Stimulated activated CD4-positive, alpha-beta T cell treated with anti-CD3 and anti-CD28 coated beads, Interleukin-12 subunit alpha, Interleukin-12 subunit beta, amount 100 ng/mL, for 4 hours (primary cell): ENCODE measurements at places on chromosomes 16 and 17.
A peak's percentile ranks its signal among the peaks of the same experiment; 100 is the strongest.

GRCh38 chr17:82113422-82113821, 15.4 kb upstream of the FASN start:
- DNase-seq = no peak

DNA sequence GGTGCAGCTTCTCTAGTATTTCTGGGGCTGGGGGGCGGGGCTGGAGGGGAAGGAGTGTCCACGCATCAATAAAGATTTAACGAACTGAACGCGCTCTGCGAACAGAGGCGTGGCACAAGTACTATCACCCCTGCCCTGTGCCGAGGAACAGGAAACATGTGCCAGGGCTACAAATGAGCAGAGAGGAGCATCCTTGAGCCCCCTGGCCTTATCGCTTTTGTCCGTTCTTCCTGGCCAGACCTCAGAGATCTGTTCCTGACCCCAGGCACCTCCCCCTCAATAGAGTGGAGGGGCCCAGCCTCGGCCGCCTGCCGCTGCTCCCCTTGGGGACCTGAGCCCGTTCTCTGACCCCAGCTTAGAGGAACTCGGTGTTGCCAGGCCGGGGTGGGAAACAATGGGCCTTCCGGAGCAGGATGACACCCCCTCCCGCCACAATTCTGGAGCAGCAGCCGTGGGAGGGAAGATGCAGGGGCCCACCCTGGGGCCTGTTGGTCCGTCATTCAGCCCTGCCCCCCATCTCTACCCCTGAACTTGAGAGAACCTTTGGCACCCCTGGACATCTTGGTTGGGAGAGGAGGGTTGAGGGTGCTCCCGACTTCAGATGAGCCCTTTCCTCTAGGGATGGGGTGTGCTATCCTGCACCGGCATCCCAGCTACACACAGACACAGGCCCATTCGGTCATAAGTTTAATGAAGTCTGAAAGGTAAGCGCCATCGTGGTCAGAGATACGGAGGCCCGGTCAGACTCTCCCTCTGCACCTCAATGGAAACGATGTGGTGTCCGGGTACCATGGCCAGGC, 1.1 kb downstream of the NAA38 start:
- DNase-seq = no peak

DNA sequence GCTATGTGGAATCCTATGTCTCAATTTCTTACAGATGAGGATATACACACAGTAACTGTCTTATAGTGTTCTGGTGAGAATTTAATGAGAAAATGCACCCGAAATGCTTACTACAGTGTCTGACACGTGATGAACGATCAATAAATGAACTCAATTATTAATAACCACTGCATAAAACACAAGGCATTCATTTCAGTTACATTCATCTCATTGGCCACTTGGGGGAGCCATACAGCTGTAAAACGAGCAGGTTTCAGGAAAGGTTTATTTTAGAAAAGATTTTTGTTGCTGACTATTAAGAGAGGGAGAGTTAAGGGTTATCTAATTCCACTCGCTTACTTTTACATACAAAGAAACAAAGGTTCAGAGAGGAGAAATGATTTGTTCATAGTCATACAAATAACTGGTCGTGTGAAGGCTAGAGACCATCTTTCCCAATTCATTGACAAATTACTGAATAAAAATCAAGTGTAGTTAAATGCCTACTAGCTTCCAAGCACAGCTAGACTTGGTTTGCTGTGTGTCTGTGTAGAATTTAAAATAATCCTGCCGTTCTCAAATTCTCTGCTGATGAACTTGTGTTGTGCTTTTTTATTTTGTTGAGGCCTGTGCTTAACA, 160.1 kb downstream of the MAP2K4 start:
- DNase-seq = no peak

DNA sequence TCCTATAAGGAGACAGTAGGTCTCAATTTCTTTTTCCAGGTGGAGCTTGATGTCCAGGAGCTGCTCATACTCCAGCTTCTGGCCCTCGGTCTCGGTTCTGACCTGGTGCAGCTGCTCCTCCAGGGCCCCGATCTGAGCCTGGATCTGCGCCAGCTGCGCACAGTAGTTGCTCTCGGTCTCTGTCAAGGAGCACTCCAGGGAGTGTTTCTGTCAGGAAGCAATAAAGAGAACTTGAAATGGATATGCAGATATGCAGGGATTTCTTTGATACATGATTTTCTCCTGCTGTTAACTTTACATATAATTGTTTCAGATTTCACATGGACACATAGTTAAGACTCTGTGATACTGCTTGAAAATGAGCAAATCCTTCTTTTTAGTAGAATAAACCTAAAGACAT, 4.7 kb downstream of the KRT25 start:
- DNase-seq = no peak

DNA sequence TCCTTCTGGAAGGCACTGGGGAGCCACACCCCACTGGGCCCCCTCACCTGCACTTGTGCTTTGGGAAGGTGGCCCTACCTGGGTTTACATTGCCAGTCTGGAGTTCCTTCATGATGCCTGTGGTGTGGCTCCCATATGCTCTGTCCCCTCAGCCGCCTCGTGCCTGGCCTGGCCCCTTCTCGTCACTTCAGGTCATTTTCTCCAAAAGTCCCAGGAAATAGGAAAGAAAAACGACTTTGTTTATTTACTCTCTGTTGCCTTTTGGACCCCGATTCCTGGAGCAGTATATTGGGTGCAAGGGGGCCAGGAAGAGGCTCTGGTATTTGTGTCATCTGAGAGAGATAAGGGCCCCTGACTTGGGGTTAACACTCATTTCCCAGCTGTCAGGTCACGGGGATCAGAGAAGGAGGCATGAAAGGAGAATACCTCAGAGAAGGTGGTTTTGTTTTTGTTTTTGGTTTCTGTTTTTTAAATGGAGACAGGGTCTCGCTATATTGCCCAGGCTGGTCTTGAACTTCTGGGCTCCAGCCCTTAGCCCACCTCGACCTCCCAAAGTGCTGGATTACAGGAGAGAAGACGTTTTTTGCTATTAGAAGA, 4.7 kb downstream of the SOCS3 start:
- DNase-seq = no peak

- DNase-seq = no peak
These were observed at the start of gene TGFB1I1 for GRCh38 chr16:31471875-31472708. TGFB1I1 (plus strand) TSS chr16:31472152; CDS start chr16:31472189, 37 bp downstream.

DNA sequence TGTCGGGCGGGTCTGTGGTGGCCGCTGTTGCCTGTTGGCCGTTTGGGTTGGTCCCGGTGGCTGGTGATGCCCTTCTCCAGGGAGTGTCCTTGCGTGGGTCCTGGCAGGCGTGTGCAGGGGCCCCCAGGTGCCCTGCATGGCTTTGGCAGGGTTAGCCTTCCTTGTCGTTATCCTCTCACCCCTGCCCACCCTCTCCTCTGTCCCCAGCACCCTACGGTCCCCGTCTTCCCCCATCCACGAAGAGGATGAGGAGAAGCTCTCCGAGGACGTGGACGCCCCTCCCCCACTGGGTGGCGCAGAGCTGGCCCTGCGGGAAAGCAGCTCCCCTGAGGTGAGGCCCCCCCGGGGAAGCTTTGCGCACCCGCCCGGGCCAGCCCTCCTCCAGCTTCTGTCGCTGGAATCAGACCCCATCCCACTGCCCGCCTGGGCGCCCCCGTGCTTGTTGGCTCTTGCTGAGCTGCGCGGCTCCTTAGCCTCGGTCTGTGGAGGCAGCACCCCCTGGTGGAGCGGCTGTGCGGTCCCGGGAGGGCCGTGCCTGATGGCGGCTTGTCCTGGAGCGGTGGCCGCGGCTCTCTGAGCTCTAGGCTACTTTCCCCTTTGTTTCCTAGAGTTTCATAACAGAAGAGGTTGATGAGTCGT, 10.6 kb upstream of the NUDT16L1 start:
- no peak for DNase-seq

GRCh38 chr16:29824589-29825144, 4.4 kb downstream of the MVP start:
- no peak for DNase-seq

DNA sequence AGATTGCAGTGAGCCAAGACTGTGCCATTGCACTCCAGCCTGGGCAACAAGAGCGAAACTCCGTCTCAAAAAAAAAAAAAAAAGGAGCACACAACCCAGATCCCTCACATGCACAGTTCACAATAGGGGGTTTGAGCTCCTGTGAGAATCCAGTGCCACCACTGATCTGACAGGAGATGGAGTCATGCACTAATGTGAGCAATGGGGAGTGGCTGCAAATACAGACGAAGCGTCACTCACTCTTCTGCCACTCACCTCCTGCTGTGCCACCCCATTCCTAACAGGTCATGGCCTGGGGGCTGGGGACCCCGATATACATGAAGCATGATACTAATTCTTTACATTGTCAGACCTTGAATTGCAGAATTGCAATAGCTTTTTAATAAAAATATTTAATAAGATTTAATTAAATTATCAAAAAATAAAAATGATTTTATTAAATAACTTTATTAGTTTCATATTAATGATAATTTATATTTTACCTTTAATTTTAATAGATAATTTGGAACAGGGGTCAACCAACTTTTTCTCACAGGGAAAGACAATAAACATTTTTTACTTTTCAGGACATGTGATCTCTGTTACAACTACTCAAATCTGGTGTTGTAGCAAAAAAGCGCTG, 171.4 kb downstream of the COPRS start:
- DNase-seq = no peak

DNA sequence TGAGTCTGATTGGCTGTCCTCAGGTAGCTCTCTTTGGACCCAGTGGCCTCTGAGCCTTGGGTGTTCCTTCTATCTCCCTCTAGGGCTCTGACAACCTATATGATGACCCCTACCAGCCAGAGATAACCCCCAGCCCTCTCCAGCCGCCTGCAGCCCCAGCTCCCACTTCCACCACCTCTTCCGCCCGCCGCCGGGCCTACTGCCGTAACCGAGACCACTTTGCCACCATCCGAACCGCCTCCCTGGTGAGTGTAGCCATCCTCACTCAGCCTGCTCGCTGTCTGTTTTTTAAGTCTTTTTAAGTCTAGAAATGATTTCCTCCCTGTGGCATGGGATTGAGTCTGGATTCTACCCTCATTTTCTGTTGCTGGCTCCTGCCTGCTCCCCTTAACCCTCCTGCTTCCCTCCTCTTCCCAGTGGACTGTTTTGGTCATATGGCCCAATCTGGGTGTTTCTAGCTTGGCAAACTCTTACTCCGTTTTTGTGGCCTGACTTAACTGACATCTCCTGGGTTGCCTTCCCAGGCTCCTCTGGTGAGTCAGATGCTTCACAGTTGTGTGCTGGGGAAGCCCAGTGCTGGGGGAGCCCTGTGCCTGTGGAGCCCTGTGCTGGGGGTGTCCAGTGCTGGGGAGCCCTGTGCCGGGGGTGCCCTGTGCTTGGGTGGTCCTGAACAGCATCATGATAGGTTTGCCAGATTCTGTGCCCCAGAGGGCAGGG, 9.9 kb downstream of the TAOK2 start:
- no peak for DNase-seq

GRCh38 chr16:4038448-4038847, 77.8 kb downstream of the ADCY9 start:
- DNase-seq = no peak

- no peak for DNase-seq
These were observed 4.3 kb downstream of the RNF112 start for GRCh38 chr17:19415311-19415710.

GRCh38 chr17:37047631-37048104, 98.9 kb downstream of the AATF start:
- peak; percentile 71 for DNase-seq

GRCh38 chr17:68591583-68591982, 9.6 kb downstream of the FAM20A start:
- no peak for DNase-seq

- DNase-seq = no peak
These were observed 732 bp upstream of the EXOSC6 start for GRCh38 chr16:70252355-70252988.

DNA sequence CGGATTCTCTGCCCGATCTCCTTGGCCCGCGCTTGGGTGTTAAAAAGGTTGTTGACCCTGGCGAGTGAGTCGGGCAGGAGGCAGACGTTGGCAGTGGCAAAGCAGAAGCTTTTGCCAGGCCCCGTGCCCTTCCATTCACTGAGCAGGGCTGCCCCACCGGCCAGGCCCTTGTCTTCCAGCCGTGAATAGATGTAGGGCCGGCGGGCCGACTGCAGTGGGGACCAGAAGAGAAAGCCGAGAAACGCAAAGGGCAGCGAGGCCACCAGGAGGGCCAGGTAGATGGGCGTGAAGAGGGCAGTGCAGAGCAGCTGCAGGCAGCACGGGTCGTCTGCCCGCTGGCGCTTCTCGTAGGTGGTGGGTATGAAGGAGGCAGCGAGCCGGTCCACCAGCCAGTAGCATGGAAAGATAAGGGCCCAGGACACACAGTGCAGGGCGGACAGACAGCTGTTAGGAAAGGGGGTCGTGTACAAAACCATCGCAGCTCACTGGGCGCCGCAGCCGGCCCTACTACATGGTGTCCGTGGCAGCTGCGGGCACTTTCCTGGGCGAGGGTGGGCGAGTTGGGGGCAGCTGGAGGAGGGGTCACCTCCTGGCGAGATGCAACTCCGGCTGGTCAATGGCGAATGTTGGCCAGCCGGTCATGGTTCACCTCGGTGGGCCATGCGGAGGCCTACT, 61.0 kb downstream of the PRMT7 start:
- DNase-seq = no peak

DNA sequence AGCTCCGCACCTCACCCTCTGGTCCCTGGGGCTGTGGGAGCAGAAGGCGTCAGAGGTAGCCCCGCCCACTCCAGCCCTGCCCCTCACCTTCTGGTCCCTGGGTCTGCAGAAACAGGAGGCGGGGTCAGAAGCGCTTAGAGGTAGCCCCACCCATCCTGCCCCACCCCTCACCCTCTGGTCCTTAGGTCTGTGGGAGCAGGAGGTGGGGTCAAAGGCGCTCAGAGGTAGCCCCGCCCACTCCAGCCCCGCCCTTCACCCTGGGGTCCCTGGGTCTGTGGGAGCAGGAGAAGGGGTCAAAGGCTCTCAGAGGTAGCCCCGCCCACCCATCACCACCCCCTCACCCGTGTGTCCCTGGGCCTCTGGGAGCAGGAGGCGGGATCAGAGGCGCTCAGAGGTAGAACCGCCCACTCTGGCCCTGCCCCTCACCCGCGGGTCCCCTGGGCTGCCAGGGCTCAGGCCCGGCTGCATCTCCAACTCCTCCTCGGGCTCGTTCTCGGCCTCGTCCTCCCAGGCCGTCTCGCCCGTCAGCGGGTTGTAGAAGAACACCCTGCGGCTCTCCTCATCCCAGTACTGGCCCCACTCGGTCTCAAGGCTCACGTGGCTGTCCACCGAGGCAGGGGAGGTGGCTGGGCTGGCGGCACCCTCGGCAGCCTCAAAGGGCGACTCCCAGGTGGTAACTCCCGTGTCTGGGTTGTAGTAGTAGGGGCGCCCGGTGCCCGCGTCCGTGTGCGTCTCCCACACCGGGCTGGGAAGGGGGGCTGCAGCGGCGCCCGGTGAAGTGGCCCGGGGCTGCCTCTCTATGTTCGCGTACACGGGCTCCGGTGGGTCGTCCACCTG, 27.2 kb downstream of the ARHGAP27 start:
- no peak for DNase-seq

GRCh38 chr17:76273445-76274111, 8.4 kb downstream of the UBALD2 start:
- no peak for DNase-seq
